Stimulated activated CD4-positive, alpha-beta T cell treated with anti-CD3 and anti-CD28 coated beads, Interleukin-1b, Interleukin-23, amount 100 ng/mL, for 1 hour (primary cell): ENCODE measurements at places on chromosomes 2 and 18.

DNA sequence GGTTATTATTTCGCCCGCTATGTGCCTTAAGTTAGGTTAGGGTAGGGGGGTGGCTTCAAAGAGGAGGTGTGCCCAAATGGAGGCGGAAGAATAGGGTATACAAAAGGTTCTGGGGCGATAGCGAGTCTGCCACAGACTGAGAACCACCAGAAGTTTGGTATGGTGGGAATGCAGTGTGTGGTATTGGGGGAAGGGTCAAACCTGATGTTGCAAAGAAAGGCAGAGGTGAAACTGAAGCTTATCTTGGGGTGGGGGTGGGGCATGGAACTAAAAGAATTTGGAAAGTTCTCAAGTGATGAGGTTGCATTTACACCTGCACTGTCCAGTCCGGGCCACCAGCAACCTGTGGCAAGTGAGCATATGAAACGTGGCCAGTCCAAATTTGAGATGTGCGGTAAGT lies 11.8 kb upstream of the CCBE1 start:
- no peak for DNase-seq

GRCh38 chr2:81767187-81767912 lies 1462.8 kb upstream of the LRRTM1 start:
- DNase-seq = no peak

DNA sequence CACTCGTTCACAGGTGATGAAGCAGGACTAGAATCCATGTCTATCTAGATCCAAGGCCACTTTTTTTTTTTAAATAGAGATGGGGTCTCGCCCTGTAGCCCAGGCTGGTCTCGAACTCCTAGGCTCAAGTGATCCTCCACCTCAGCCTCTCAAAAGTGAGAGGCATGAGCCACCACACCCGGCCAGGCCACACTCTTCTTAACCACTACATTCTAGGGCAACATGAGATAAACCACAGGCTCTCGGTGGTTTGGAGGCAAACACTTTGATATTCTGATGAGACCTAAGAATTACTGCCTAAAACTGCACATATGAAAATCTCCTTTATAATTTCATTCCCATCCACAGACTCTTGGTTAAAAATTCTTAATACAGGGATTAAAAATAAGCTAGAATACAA lies 51.8 kb downstream of the USP34 start:
- DNase-seq = no peak

GRCh38 chr2:150402953-150403352 lies 84.5 kb downstream of the RND3 start:
- no peak for DNase-seq

GRCh38 chr2:7725171-7725849 lies 808.1 kb downstream of the RNF144A start:
- no peak for DNase-seq

GRCh38 chr18:61608316-61608715 lies 275.1 kb downstream of the CDH20 start:
- DNase-seq = no peak

DNA sequence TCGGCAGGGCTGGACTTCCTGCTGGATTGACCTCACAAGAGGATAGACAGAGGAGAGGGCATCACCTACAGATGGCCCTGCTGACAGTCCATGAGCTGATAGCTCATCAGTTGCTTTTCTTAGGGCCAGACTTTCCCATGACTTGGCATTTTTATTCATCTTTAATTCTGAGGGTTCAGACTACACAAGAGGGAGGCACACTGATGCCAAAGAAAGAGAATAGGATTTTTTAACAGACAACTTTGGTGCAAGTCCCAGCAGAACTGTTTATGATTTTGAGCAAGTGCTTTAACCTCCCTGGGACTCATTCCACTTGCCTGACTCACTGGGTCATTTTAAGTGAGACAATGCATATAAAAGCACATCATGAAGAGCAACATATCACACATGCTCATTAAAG lies 299.2 kb downstream of the INSIG2 start:
- no peak for DNase-seq
